ENCODE measurements at places on chromosomes 6 and 20. TPM values are rescaled to one million over a fixed set of nuclear protein-coding genes. Genes with fewer than 3 reads are reported as not detected.

The RAET1E gene
- not detected for total RNA-seq

The IP6K3 gene
- not detected for total RNA-seq

The ATP6V1G2 gene
- total RNA-seq, result 3.5 TPM

The IMPG1 gene
- not detected for total RNA-seq

The SIRPB1 gene
- total RNA-seq, result 7.4 TPM

The CCN5 gene
- not detected for total RNA-seq

The MYCT1 gene
- total RNA-seq, result not detected

The PRR18 gene
- not detected for total RNA-seq

The NFATC2 gene
- 59.0 TPM for total RNA-seq

The ULBP3 gene
- 1.7 TPM for total RNA-seq

The DNAAF9 gene
- 1.4 TPM for total RNA-seq

The CAGE1 gene
- total RNA-seq, result not detected

The PLG gene
- total RNA-seq, result 0.28 TPM

The MAP3K4 gene
- 44.6 TPM for total RNA-seq

The GABRR1 gene
- not detected for total RNA-seq
